ENCODE measurements at places on chromosomes 2 and 18.
A peak's percentile ranks its signal among the peaks of the same experiment; 100 is the strongest.

DNA sequence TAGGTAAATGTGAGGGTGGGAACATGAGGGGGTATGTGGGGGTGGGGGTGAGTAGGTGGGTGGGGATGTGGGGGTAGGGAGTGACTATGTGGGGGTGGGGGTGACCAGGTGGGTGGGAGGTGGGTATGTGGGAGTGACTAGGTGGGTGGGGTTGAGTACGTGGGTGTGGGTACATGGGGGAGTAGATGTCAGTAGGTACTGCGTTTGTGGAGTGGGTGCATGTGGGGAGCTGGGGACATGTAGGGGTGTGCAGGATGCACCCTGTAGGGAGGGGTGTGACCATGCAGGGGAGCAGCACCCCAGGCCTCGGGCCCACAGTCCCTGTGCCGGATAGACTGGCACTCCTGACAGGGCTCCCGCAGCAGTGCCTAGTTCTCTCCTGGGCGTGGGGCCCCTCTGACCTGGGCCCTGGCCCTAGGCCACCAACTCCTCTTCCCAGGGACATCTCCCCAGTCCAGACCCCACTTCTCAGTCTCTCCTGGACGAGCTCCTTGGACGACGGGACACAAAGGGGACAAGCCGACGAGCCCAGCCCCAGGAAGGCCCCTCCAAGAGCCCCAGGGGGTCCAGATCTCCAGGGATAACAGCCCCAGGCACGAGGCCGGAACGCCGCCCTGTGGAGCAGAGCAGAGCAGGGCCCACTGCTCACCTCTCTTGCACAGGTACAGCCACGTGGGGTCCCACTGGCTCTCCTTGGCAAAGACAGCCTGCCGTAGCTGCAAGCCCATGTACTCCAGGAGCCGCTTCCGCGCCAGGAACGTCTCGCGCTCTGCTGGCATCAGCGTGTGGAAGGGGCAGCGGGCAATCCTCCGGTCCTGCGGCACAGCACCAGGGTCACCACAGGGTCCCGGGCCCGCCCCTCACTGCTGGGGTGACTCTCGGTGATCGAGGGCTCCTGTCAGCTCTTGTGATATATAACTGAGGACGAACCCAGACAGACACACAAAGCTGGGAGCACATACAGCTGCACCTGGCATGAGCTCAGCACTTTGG lies 58.2 kb downstream of the ANKMY1 start:
- DNase-seq, result no peak

- DNase-seq, result no peak
These were observed 14.5 kb upstream of the ZBTB14 start for GRCh38 chr18:5309888-5310470.

GRCh38 chr2:185825557-185825956 lies 87.0 kb downstream of the FSIP2 start:
- DNase-seq, result no peak

DNA sequence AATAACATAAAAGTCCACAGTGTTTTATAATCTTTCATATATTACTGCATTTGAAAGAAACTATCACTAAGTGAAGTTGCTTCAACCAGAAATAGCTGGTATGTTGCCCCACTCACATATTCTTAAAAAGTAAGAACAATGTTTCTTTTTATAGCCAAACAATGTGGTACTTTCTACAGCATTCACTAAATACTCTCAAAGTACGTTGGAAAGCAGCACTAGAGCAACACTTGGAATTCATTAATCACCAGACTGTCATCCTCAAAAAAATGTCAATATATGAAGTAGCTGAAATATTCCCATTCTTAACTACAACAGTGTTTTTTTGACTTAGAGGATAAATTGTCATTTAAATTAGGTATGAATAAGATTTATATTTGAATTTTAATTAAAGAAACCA lies 32.8 kb downstream of the COBLL1 start:
- DNase-seq, result no peak

DNA sequence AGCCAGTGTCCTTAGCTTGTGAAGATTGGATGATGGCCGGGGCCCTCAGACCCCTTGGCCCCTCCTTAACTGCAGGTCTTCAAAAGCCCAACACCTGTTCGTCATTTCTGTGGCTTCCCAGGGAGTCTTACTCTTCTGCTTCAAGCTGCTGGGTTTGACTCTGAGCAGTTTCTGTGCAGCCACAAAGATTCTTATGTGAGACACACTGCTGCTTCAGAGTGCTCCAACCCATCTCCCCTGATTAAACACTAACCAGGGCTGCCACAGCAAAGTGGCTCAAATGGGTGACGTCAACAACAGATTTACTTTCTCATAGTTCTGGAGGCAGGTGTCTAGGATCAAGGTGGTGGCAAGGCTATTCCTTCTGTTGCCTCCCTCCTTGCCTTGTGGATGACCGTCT lies 40.8 kb downstream of the TSN start:
- no peak for DNase-seq

DNA sequence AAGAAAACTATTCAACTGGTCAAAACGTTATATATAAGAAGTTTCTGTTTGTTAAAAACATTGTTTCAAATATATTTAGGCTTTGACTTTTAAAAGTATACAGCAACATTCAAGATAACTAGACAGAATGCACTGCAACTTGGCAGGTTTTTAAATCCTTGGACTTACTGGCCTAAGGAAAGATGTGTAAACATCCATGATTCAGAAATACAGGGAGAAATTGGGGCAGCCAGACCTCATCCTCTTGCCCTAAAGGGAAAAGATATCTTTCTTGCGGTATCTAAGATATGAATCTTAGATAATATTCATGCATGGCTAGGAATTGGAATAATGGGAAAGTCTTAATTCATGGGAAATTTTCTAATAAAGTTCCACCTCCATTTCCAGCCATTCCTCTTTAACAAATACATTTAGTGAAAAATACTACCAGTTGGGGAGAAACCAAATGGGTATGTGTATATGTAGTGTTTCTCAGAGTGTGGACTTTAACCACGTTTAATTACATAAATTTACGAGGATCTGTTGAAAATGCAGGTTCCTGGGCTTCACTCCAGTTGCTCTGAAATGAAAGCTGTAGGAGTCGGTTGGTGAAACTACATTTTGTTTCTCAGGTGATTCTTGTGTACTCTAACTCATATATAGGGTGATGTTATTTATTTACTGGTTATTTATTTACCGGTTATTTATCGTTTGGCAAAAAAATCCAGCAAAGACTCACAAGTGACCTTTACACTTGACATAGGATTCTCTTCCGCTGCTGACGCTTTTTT lies 587 bp upstream of the TANK start:
- DNase-seq, result no peak

DNA sequence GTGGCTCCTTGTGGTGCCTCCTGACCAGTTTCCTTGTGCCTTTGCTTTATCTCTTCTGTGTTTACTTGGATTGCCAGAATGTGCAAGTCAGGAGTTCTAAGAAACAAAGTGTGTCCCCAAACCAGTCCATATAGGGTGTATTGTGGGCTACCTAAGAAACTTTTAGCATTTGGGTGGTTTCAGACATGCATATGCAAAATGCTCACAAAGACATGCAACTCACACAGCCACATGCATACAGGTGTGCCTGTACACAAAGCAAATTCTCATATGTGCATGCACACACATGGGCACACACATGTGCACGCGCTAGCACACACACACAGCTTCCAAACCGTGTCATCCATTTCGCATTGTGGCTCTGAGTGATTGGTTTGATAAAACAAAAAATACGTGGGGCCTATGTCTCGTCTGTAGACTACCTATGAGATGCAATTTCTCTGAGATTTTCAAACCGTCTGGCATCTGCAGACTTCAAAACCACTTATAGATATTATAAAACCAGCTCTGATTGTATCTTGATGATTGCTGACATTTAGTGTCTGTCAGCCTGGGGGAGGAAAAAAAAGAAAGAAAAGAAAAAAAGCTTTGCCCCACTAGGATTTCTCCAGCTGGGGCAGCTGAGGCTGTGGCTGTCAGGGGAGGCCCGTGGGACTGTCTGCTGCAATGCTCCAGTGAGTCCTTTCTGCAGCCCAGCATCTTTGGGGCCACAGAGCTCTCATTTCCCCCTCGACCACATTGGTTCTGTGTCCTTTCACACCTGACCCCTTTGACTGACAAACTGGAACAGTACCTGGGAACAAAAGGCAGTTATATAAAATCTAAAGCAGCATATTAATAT lies 556.1 kb downstream of the CMPK2 start:
- no peak for DNase-seq

DNA sequence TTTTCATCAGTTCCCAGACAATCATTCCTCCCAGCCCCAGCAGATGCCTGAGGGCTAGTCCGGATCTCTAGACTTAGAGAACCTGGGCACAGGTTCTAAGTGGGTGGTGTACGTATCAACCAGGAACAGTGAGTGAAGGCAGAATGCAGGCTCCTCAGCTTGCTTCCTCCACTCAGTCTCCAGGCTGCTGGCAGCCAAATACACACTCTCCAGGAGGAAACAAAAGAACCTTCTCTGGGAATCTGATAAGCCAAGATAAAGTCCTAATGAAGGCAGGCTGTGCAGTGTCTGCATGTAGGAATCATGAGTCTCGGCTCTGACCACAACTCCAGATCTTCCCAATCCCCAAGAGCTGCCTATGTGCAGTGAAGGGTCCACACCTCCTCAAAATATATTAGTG lies 245.7 kb downstream of the SP3 start:
- DNase-seq, result no peak

GRCh38 chr2:82139979-82140611 lies 1835.5 kb upstream of the LRRTM1 start:
- no peak for DNase-seq

DNA sequence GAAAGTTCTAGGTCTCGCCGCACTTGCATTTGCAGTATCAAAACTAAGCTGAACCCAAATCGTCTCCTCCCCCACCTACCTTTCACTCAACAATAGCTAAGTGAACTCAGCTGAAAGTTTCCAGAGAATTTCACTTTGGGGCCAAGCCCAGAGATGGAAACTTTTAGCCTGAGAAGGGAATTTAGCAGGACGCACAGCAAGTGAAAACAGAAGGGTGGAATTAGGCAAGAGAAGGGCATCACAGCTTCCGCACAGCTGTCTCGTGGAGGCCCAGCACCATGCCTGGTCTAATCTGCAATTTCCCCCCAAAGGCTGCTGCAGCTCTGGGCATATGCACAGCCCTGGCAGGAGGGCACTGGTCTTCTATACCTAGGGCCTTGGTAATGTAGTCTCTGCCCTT lies 262.0 kb downstream of the TNS1 start:
- DNase-seq, result peak; percentile 14

DNA sequence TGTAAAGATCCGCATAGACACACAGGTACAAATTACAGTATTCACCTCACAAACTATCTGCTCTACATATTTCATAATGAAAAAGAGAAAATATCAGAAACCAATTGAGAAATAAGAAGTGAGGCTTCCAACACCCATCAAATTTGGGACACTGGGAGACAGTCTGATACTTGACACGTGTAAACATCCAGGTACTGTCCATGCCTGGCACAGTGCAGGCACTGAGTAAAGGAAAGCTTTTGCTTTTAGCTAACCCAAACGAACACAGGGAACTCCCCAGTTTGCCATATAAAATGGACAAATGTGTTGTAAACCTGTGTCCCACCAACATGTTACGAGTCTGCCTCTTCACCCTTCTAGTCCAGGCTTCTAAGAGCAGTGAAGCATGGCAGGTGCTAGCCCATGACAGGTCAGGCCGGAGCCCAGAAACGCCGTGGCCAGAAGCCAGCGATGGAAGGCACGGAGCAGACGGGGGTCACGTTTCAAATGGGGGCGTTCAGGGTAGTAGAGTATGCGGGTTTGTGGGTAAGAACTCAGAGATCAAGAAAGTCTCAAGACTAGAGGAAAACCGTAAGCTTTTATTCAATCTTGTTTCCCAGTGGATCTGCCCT lies 27.0 kb downstream of the CDH2 start:
- DNase-seq, result no peak

- DNase-seq, result no peak
These were observed 1058.7 kb upstream of the KLHL29 start for GRCh38 chr2:22326250-22326649.

GRCh38 chr2:125679903-125680302 lies 976.1 kb upstream of the GYPC start:
- no peak for DNase-seq

- peak; percentile 74 for DNase-seq
These were observed 21.3 kb downstream of the HNRNPLL start for GRCh38 chr2:38581193-38582147.

- peak; percentile 78 for DNase-seq
These were observed at the start of gene AGAP1 for GRCh38 chr2:235493775-235494715. Gene AGAP1 (plus strand): TSS chr2:235494043.

DNA sequence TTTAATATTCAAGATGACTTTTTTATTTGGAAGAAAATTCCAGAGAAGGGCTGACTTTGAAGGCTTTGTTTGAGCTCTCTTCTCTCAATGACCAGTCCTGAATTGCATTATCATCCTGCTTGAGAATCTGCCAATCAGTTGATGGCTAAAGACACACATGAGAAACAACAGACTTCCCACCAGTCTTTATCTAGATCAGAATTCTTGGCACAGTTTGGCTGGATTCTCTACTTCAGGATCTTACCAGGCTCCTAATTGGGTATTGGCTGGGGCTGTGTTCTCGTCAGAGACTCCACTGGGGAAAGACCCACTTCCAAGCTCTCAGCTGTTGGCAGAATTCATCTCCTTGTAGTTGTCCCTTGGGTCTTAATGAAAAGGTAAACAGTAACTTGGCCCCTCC lies 86.0 kb downstream of the WDSUB1 start:
- DNase-seq, result no peak

DNA sequence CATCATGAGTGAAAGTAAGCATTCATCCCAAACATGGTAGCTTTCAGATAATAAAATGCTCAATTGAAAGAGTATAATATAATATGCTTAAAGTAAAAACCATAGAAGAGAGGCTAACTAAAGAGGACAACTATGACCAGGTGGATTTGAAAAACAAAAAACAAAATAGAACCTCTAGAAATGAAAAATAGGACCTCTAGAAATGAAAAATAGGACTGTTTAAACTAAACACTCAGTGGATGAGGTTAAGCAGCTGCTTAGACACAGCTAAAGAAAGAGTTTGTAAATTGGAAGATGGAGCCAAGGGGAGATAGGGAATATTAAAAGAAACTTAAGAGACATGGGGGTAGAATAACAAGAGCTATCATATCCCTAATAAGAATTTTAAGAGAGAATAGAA lies 301.6 kb downstream of the BCL2 start:
- no peak for DNase-seq

DNA sequence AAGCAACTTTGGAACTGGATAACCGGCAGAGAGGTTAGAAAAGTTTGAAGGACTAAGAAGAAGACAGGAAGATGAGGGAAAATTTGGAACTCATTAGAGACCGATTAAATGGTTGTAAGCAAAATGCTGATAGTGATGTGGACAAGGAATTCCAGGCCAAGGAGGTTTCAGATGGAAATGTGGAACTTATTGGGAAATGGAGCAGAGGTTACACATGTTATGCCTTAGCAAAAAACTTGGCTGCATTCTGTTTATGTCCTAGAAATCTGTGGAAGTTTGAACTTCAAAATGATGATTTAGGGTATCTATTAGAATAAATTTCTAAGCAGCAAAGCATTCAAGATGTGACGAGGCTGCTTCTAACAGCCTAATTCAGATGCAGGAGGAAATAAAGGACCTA lies 675.1 kb upstream of the SYT4 start:
- DNase-seq, result no peak

DNA sequence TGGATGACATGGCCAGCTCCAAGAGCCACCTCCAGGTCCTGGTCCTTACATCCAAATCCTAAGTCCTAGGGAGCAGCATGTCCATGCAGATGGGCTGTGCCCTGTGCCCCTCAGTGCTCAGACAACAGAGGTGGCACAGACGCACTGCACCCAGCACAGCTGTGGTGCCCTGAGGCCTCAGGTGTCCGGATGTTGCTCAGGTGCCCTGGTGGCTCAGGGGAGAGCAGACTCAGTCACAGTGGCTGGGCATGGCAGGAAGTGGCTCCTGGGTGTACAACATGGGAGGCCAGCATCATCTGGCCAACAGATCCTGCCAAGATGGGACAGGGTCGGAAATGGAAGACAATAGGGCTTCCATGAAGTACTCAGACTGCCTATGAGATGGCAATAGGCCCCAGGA lies 50.1 kb downstream of the TIMM21 start:
- DNase-seq, result no peak

All from fibroblast of the conjunctiva (primary cell).